BJ (cell line): ENCODE measurements at places on chromosomes 12 and 14. TPM values are rescaled to one million over a fixed set of nuclear protein-coding genes. Genes with fewer than 3 reads are reported as not detected.

CD163 gene
- polyA plus RNA-seq: not detected in 2 replicates

DNA sequence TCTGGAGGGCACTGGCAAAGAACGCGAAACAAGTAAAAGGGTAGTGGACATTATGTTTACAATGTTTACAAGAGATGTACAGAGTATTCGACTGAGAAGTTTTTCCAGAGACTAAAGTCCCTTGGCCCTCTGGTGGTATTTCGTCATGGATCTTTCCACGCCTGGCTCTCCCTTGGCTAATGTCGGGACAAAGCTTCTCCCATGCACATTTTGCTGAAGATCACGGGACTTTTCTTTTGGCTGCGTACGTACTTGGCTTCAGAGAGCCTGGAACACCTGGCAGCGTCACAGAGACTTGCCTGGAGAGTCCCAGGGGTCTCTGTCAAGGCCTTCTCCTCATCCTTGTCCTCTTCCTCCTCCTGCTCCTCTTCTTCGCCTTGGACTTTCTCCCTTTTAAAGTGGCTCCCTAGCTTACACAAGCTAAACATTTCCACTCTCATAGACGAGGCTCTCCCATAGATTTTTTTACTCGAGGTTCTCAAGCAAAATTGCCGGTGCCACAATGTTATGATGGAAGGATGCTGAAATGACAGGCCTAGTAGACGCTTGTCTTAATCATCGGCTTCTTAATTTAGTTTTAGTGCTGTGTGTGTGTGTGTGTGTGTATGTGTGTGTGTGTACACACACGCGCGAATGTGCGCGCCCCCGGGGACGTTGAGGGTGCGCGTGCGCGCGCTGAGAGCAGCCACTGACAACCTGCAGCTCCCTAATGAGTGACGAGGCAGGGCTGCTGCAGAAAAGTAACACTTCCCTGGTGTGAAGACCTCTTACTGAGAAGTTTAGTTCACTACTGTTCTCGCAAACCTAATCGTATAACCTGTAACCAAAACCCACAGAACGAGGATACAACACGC, 4.9 kb upstream of the FOXG1 start:
- DNase-seq: no peak

DNA sequence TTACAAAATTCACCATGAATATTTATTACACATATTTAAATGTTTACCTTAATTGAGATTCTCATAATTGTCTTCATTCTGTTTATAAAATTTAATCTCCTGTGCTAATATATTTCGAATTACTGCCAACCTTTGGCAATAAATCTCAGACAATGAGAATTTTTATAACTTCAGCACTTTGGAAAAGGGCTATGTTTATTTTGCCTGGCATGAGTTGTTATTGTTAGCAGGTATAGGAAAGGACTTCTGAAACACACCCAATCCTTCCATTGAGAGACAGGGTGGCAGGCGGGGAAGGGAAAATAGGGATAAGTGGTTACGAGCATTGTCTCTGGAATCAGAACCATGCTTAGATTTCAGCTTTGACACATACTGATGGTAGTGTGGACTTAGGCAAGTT, 12.1 kb upstream of the MSRB3 start:
- no peak for DNase-seq

- DNase-seq: no peak
These were observed 11.5 kb upstream of the POC1B start for GRCh38 chr12:89537389-89537788.

DNA sequence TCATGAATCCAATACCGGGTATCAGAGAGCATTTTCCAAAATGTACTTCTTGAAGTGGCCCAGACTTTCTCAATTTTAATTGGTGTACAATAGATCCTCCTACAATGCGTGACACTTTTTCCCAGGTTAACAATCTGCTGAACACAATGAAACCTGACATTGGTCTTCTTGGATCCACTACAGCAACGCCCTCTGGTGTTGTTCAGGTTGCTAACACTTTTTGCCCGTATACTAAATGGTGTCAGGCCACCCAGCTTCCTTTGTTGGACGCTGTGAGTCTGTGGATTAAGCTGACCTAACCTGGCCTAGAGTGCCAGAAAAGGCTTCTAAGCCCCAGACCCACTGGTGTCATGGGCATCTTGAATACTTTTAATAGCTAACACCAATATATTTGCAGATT, 89.2 kb downstream of the KCNK10 start:
- no peak for DNase-seq

GRCh38 chr12:57844709-57845477, 1.6 kb downstream of the CTDSP2 start:
- DNase-seq: no peak

DNA sequence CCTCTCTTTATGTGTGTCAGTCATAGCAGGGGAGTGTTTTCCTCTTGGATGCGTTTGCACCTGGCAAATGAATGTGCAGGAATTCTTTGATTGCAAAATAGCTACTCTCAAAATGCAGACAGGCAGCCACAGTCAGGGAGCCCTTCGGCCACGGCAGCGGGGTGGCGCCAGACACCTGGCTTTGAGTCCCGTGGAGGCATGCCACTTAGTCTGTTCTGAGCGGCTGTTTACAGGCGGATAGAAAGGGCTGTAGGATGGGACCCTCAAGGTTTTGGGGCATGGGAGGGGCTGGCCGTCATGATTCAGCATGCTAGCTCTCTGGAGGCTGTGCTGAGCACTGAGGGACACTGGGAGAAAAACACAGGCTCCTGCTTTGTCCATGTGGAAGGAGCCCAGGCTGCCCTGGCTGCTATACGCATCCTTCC, 117.1 kb downstream of the SLC25A47 start:
- no peak for DNase-seq

GRCh38 chr14:59852350-59852749, 18.2 kb downstream of the RTN1 start:
- no peak for DNase-seq

GRCh38 chr14:54784657-54785056, 118.0 kb downstream of the GCH1 start:
- DNase-seq: no peak
